Epithelial cell of proximal tubule (primary cell): ENCODE measurements at places on chromosomes 5 and 9. TPM values are rescaled to one million over a fixed set of nuclear protein-coding genes. Genes with fewer than 3 reads are reported as not detected.

- DNase-seq = peak; percentile 30
Measured at GRCh38 chr9:17799369-17799768, 220.5 kb downstream of the SH3GL2 start.

GRCh38 chr5:88248094-88248493 is 20.6 kb downstream of the TMEM161B start:
- DNase-seq = no peak

DNA sequence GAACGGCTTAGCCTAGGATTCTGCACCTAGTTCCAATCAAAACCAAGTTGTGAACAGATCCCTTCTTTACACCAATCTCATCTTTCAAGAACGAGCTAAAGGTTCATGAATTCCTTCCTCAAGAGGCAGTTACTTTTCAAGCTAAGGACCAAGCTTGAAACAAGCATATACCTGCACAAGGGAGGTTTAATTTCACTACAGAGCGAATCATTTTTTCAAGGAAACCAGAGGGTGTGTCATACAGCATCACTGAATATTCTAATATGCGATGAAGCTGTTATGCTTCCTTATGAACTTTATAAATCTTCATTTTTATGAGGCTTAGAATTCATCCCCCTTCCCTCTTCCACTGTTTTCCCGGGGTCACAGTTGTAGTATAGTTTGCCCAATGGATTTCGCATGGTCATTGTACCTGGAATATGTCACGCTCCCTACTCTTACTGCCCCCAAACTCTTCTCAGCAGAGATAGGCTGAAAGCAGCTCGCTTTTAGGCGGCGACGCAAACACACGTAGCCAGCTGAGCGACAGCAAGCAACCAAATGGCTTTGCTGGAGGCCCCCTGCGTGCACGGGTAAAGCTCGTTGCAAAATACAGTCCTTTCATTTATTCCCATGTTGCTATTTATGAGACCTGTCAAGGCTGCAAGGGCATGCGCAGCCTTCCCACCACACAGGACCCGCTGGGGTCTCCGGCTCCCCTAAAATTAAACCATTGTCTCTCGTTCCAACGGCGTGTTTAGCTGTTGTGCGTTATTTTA is 832 bp downstream of the LMBRD2 start:
- DNase-seq = no peak

GRCh38 chr9:17251100-17251499 is 116.3 kb downstream of the CNTLN start:
- DNase-seq = no peak

DNA sequence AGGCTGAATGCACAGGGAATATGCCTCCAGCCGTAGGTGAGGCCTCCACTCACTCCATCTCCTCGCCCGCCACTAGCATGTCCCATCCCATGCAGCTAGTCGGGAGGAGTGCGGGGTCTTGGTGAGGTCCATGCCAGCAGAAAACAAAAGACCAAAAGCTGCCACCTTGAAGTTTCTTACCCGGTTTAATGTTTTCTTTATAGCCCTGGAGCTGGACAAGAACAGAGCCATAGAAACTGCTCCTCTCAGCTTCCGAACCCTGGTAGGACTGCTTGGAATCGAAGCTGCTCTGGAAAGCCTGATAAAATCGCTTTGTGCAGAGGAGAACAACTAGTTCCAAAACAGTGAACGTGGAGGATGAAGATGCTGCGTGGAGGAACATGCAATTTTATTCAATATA is 57.1 kb downstream of the IPPK start:
- DNase-seq = no peak

DNA sequence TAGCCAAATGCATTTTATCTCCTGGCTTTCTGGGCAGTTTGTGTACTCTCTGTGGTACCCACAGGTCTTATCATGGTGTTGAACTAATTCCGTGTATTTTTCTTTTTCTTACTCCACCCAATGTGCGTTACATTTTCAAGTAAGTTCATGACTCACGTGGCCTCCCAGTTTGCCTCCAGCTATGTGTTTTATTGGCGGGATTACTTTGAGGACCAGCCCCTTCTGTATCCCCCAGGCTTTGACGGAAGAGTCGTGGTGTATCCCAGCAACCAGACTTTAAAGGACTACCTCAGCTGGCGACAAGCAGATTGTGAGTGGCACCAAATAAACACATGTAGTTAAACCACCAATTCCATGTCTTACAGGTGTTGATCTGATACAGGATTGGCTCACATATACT is 3.2 kb downstream of the THG1L start:
- no peak for DNase-seq

DNA sequence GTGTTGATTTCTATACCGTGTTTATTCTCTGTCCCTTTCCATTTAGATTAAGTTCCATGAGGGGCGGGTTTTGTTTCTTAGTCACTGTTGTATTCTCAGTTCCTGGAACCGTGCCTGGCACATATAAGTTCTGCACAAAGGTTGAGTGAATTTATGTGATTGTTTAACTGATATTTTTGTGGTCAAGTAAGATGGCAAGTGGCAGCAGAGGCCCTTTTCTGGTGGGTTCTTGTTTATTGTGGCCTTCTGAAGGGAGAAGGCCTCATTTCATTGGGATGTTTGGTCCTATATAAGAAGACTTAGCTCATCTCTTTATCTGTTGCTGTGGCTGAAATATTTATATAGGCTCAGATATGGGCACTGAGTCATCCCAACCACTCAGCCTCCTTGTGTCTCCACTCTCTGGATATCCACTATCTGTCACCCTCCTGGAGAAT is 262.5 kb downstream of the PSAT1 start:
- no peak for DNase-seq

- DNase-seq = no peak
Measured at GRCh38 chr9:78439866-78440830, 143.2 kb downstream of the PSAT1 start.

DNA sequence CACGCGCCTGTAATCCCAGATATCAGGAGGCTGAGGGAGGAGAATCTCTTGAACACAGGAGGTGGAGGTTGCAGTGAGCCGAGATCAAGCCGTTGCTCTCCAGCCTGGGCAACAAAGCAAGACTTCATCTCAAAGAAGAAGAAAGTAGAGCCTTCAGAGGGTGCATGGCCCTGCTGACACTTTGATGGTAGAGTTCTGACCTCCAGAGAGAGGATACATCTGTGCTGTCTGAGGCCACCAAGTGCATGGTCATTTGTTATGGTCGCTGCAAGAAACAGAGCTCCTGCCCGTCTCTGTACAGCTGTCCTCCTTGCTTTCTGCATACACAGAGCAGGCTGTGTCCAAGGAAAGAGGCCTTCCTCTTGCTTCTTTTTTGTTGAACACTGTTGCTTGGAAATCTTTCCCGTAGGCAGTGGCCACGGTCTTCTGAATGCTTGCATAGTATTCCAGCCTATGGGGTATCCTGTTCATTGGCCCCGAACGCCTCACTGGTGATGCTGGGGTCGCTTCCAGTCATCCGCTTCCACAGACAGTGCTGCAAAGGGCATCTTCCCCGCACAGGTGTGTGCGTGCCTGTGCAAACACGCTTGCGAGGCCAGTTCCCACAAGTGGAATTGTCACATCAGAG is 36.8 kb upstream of the UNC5A start:
- no peak for DNase-seq

GRCh38 chr9:84315278-84315877 is 25.2 kb downstream of the SLC28A3 start:
- DNase-seq = no peak

DNA sequence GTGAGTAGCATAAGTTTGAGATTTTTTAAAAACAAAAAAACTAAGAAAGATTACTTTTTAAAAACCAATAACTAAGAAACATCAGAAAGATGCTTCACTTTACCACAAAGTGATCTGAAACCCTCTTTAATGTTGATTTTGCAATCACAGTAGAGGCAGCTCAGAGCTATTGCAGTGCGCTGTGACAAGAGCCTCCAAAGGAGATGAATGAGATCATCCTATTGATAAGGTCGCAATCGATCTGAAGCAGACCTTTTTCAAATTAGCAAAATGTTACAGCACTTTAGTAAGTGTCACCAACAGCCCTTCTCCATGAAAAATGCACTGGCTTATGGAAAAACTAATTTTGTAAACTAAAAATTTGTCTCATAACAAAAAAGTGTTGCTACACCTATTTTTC is 284.6 kb upstream of the EFNA5 start:
- DNase-seq = no peak

DNA sequence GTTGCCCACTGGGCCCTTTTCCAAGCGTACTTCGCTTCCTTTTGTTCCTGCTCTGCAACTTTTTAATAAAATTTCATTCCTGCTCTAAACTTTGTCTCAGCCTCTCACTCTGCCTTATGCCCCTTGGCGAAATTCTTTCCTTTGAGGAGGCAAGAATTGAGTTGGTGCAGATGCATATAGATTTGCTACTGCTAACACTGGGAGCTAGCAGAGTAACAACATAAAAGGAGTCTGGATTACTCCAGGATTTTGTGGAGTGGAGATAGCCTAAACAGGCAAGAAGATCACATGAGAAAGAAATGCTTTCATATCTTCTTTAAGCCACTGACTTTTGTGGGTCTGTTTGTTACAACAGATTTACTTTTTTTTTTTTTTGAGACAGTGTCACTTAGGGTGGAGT is 12.9 kb upstream of the RFESD start:
- DNase-seq = no peak

- DNase-seq = no peak
Measured at GRCh38 chr5:151233616-151234085, 9.8 kb upstream of the CCDC69 start.

- no peak for DNase-seq
Measured at GRCh38 chr5:92838253-92838652, 742.8 kb downstream of the NR2F1-AS1 start.

- peak; percentile 69 for DNase-seq
Measured at GRCh38 chr5:91058575-91058974, 324.5 kb downstream of the ARRDC3 start.

GRCh38 chr5:139655727-139656271 is 7.7 kb downstream of the CXXC5 start:
- DNase-seq = no peak

- peak; percentile 31 for DNase-seq
Measured at GRCh38 chr9:97109194-97109811, 70.4 kb upstream of the CTSV start.

DNA sequence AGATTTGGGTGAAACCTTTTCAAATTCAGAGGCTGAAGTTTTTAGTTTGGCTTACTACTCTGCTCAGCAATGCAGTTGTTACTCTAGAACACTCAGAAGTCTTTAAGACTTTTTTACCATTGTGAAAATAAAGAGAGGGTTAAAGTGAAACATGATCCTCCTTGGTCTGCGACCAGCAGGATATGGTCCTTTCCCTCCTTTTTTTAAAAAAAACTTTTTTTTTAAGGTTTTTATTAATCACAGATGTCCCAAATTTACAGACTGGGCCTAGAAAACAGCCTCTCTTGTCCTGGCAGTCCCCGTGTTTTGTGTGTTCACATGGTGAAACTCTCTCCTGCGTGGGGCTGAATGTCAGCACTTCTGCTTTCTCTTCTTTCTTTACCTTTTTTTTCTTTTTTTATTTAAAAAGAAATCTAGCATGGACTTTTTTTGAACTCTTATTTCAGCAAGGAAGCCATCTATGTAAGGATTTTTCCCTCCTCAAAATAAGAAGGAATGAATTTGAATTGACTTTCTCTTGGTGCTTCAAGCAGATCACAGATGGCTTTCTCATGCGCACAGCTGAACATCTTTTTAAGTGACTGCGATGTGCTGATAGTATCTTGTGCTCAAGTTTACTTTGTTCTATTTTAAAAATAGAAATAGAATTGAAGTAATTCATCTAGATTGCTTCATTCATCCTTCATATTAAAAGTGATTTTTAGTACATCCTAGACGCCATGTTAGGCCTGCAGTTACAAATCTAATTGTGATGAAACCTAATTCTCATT is 128.7 kb upstream of the OTULINL start:
- no peak for DNase-seq

GRCh38 chr9:107299437-107299836 is 16.4 kb downstream of the RAD23B start:
- no peak for DNase-seq

GRCh38 chr9:133476036-133476931 is 2.6 kb downstream of the SLC2A6 start:
- DNase-seq = no peak

DNA sequence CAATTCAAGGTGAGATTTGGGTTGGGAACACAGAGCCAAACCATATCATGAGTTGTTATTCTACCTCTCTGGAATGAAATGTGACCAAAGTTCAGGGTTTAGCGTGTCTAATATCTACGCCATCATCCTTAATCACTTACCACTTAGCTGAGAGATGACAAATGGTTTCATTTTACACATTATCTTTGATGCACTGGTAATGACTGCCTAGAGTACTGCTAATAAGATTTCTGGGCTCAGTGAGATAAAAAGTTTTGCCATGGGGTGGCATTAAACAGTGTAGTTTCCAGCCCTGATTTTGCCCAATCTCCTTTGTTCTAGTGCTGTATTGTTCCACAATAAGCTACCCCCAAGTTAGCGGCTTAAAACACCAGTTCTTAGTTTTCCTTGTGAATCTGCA is 367.2 kb downstream of the MLLT3 start:
- DNase-seq = no peak

GRCh38 chr5:75510836-75511434 is 494 bp downstream of the CERT1 start:
- no peak for DNase-seq

GRCh38 chr9:117521293-117521692 is 106.4 kb upstream of the ASTN2 start:
- DNase-seq = no peak

DNA sequence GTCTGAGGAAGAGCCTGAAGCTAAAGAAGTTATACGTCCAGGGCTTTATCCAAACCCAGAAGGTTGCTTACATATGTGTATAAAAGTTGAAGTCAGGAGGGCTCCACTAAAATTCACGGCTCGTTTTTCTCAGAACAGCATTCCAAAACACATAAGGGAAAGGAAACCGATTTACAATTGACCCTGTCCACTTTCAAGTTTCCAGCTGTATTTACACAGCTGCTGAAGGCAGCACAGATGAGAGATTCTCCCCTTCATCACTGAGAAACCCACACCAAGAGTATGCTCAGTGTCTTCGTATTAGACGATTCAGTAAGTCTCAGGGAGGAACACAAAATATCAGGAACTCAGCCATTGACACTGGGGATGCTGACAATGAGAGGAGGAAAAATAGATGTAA is 5.9 kb upstream of the NREP start:
- no peak for DNase-seq

DNA sequence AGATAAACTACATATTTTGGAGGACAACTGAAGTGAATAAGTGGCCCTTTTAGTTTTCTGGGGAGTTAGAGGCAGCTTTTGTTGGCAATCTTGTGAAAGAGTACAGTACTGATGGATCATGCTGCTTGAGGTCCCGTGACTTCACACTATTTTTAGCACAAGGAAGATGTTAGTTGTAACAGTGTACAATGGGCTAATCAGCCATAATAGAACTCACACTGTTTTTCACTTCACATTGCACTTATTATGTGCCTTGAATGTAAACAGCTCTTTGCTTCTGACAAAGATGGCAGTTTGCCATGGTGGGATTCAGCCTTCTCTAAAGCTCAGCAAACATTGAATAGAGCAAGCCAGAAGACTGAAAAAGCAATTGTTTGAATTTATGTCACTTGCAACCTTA is 176.7 kb upstream of the ZNF608 start:
- DNase-seq = no peak

NPR3 gene
- 0.14 and 0.29 TPM in 2 replicates for total RNA-seq

C9orf50 gene
- 0.69 TPM in 1 of 2 replicates, not detected in the other for total RNA-seq

SPATA9 gene
- 0.36 TPM in 1 of 2 replicates, not detected in the other for total RNA-seq

DOCK2 gene
- 18.4 and 30.4 TPM in 2 replicates for total RNA-seq

PCDHGB3 gene
- total RNA-seq = 0.14 and 1.1 TPM in 2 replicates

IL7R gene
- 0.12 and 1.6 TPM in 2 replicates for total RNA-seq

EPB41L4B gene
- 5.9 and 7.6 TPM in 2 replicates for total RNA-seq

FAM120AOS gene
- total RNA-seq = 31.4 and 38.6 TPM in 2 replicates

DUSP1 gene
- total RNA-seq = 186 and 215 TPM in 2 replicates

IFNB1 gene
- total RNA-seq = not detected in 2 replicates

NTRK2 gene
- total RNA-seq = 0.14 and 0.46 TPM in 2 replicates

RLN1 gene
- 0.69 and 1.3 TPM in 2 replicates for total RNA-seq

IL4 gene
- not detected in 2 replicates for total RNA-seq

NRARP gene
- total RNA-seq = 2.2 and 4.9 TPM in 2 replicates
